ENCODE measurements at places on chromosomes 6 and 20. TPM values are rescaled to one million over a fixed set of nuclear protein-coding genes. Genes with fewer than 3 reads are reported as not detected.

BANF2 gene
- total RNA-seq: not detected

MOG gene
- total RNA-seq: not detected

RNF144B gene
- total RNA-seq: 0.64 TPM

HSD17B8 gene
- total RNA-seq: 2.2 TPM

SIGLEC1 gene
- not detected for total RNA-seq

TRIM10 gene
- total RNA-seq: not detected

ANGPT4 gene
- total RNA-seq: 0.05 TPM

PAX1 gene
- total RNA-seq: not detected

RAB44 gene
- not detected for total RNA-seq

LY6G5C gene
- total RNA-seq: 0.34 TPM

MAS1 gene
- total RNA-seq: 0.05 TPM

HLA-DRB5 gene
- not detected for total RNA-seq

PABPC1L gene
- 7.4 TPM for total RNA-seq

CCN6 gene
- total RNA-seq: not detected

LIN28B gene
- not detected for total RNA-seq

CDH22 gene
- total RNA-seq: not detected

DNAH8 gene
- total RNA-seq: not detected

CHRNA4 gene
- total RNA-seq: 0.05 TPM

DSP gene
- 0.29 TPM for total RNA-seq

SLC22A1 gene
- total RNA-seq: not detected

FBXO5 gene
- 3.2 TPM for total RNA-seq

LAMP5 gene
- total RNA-seq: not detected

TRIM31 gene
- total RNA-seq: not detected

CYP24A1 gene
- total RNA-seq: not detected

HLA-DPA1 gene
- total RNA-seq: 2.8 TPM

E2F1 gene
- total RNA-seq: 1.3 TPM

TRIM15 gene
- total RNA-seq: not detected

CDKAL1 gene
- 5.7 TPM for total RNA-seq

SLC35B2 gene
- 38.7 TPM for total RNA-seq

SOX18 gene
- 3.2 TPM for total RNA-seq

HBS1L gene
- total RNA-seq: 34.4 TPM

NTSR1 gene
- not detected for total RNA-seq

RPP40 gene
- total RNA-seq: 17.5 TPM

ECT2L gene
- 0.20 TPM for total RNA-seq

PBOV1 gene
- total RNA-seq: not detected

MDFI gene
- 2.9 TPM for total RNA-seq

NR2E1 gene
- total RNA-seq: not detected

TREM2 gene
- total RNA-seq: not detected

SIM1 gene
- not detected for total RNA-seq

HLA-DQA1 gene
- total RNA-seq: not detected

ACTL10 gene
- 2.1 TPM for total RNA-seq

GPR63 gene
- total RNA-seq: 0.05 TPM

SCUBE3 gene
- total RNA-seq: 2.9 TPM

FAM184A gene
- total RNA-seq: 0.83 TPM

KCNK15 gene
- total RNA-seq: 2.5 TPM

LHFPL5 gene
- total RNA-seq: not detected

VIP gene
- not detected for total RNA-seq

TRAPPC3L gene
- total RNA-seq: not detected

OVOL2 gene
- not detected for total RNA-seq

GRM1 gene
- not detected for total RNA-seq

BTNL2 gene
- total RNA-seq: not detected
